ENCODE measurements at places on chromosomes 4 and X.

GRCh38 chrX:137263374-137263773 lies 229.6 kb upstream of the GPR101 start:
- DNase-seq = no peak

GRCh38 chr4:10647846-10648245 lies 36.7 kb downstream of the CLNK start:
- DNase-seq = no peak

DNA sequence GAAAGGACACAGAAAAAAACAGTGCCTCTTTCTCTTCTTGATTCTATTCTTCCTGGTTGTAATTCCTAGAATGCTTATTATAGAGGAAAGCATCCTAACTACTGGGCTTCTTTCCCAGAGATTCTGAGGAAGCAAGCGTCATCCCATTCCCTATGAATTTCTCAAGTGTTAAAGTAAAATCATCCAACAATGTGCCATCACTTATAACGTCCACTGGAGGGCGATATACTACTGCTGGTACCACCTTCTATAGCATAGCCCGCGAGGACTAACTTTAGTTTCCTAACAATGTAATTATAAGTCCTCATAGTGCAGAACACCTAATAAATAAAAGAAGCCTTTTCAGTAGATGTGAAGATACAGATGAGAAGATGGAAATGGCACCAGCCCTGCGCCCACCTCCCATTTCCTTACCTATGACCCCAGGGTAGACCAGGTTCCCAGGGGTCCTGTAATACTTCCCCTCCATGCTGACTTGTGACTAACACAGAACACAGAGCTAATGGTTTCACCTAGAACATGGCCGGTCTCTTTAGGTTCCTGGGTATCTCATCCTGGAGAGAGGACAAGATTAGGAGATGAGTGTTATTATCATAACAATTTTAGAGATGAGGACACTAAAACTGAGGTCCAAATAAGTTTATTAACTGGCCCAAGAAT lies 4.2 kb downstream of the CENPVL3 start:
- no peak for DNase-seq

GRCh38 chrX:13939741-13940597 lies 89.7 kb downstream of the GEMIN8 start:
- DNase-seq = no peak

- DNase-seq = no peak
These were observed 6.9 kb upstream of the SRPK3 start for GRCh38 chrX:153773741-153774575.

- DNase-seq = no peak
These were observed 120.5 kb downstream of the HS6ST2 start for GRCh38 chrX:132837967-132838366.

- DNase-seq = no peak
These were observed 12.3 kb upstream of the TMEM156 start for GRCh38 chr4:39044364-39044955.

- no peak for DNase-seq
These were observed 131.2 kb downstream of the FRMPD4 start for GRCh38 chrX:12269484-12269883.

GRCh38 chr4:176539091-176539784 lies 219.5 kb downstream of the SPCS3 start:
- DNase-seq = no peak

- DNase-seq = no peak
These were observed 127.4 kb downstream of the SH3RF1 start for GRCh38 chr4:169143335-169143734.

DNA sequence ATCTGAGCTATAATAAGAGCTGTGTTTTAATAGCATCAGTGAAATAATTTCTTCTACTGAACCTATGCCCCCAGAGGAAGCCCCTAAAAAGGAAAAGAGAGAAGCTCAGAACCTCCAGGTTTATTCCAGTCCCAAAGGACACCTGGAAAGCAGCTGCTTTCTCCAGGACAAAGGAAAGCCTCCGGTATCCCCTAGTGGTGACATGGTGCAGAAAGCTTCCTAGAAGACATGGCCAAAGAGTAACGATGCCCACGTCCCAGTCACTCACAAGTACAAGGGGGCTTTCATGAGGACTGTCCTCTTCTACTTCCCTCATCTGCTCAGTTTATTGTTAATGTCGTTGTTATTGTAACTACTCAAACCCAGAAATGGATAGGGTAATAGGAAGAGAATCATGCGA lies 343.9 kb downstream of the UNC5C start:
- no peak for DNase-seq

DNA sequence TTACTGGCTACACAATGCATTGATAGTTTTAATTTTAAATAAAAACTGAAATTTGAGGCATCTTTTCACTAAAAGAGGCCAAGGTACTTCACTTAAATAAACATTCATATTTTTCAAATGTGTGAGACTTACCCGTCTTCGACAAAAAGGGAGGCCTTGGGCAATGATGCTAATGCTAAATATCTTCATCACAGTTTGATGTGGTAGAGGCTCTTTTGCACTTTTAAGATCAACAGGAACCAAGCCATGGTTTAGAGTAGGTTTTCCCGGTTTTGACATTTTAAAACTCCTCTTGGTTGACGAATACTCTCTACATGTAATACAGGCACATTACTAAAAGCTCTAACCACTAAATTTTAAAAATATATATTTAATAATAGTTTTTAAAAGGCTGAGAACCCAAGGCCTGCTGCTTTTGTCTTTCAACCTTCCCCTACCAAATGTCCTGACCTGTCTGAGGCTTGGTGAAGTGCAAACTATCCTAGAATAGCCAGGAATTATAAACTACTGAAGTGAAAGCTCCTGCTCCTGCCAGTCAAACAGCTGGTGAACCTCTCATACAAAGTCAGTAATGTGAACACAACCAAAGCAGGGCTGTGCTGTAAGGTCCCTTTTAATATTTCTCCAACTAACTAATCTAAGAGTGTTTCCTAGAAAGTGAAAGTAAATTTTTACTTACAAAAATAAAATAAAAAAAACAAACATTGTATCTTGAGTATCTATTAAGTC lies 153.7 kb downstream of the FBXW7 start:
- DNase-seq = no peak

DNA sequence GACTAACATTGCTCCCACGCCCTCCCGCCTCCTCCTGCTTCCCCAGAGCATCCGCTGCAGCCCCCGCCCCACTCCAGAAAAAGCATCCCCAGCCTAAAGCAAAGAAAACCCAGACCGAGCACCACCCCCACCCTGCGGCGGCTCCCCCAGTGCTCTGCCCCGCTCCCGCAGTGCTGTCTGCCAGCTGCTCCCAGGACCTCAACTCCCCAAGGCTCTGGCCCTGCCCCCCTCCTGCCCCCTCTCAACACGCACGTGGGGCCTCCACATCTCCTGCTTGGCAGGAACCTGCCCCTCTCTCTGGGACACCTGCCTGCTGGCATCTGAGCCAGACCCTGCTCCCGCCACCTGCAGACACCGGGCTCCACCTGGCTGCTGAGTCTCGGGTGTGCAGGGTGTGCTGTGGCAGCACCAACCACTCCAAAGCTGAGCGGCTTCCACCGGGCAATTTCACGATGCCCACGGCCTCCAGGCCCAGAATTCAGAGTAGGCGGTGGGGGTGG lies 79.4 kb downstream of the FAM53A start:
- DNase-seq = no peak

DNA sequence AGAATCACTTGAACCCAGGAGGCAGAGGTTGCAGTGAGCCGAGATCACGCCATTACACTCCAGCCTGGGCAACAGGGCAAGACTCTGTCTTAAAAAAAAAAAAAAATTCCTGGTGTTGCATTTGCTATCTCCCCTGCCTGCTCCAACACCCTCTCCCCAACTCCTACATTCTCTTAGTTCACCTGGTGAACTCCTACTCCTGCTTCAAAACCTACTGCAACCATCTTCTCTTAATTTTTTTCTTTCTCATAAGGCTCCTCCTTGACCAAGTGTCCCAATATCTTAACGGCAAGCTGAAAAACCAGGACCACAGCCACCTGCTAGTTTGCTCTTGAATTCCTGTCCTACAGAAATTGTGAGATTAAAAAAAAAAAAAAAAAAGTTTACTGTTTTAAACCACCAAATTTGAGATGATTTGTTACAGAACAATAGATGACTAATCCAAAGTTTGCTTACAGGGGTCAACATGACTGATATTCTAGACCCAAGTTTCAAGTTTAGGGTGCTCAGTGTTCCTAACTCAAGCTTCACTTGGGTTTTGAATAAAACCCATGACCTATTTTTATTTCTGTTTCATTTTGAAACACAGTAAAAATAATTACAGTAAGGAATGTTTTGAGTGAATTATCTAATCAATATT lies 13.1 kb upstream of the ANXA5 start:
- no peak for DNase-seq

DNA sequence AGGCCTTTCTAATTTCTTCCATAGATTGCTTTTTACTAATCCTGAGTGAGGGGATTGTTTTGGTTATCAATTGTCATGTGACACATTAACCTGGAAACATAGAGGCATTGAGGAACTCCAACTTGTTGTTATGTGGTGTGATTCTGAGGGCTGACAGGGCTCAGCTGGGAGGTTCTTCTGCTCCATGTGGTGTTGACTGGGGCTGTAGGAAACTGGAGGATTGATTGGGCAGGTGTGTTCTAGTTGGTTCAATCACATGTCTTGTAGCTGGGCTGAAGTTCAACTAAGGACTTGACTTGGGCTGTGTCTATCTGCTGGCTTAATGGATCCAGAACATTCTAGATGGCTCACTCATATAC lies 10.8 kb upstream of the CRLF2 start:
- DNase-seq = no peak

DNA sequence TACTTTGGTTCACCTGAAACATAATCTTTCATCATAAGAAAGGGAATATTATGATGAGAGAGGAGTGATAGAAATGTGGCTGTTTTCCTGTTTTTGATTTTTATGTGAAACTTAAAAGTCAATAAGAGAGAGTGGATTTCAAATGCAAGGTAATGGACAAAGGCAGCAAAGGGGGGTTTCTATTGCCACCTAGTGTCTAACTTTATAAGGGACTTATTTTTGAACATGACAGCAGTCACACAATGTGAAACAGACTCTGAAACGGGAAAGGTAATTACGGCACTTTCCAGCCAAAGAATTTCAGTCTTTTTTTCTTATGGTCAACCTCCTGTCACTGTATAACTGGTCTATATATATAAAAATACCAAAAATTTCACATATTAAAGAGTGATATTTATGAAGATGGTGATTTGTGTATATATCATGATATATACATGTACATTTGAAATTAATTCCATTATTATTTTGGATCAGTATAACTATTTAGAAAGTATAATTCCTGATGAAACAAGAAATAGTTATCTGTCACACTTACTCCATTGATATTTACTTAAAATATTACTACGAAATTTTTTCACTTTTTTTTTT lies 127.1 kb downstream of the FBXO8 start:
- DNase-seq = peak; percentile 24

DNA sequence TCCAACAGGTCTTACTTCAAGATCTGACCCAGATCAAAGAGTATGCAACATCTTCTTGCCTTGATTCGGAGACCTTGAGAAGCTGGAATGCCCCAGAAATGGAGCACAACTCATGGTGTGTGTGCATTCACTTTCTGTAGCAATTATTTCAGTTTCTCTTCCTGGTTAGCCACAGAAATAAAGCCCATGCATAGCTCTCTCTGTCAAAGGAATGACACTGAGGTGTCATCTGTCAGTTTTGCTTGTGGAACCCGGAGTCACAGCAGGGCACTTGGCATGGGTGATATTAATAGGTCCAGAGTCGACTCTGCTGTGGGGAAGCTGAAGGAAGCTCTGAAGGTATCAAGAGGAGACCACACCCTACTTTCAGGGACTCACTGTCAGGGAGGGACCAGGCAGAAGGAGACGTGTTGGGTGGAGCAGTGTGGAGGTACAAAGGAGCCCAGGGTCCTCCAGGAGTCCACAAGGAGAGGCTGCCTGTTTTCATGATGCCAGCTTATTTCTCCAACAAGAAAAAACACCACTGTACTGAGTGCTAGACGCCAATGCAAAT lies 10.7 kb downstream of the CLNK start:
- no peak for DNase-seq

- peak; percentile 36 for DNase-seq
These were observed 692 bp downstream of the ZFX start for GRCh38 chrX:24150051-24150790.

- no peak for DNase-seq
These were observed 3.8 kb upstream of the RADX start for GRCh38 chrX:106608016-106608415.

DNA sequence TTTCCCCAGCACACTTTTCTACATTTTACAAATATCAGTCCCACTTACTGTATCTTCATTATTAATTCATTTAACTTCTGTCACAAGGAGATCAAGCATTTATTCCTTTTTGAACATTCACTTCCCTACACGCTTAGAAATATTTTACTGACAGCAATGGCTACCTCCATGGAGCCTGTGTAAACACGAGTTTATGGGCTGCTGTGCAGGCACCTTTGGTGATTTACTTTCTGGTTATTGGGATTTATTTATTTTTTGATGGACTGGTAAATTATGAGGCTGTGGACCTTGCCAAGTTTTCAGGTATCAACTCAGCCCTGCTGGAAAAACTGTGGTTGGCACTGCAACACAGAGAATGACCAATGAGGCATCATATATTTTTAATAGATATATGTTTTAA lies 45.4 kb upstream of the PAQR3 start:
- DNase-seq = no peak

DNA sequence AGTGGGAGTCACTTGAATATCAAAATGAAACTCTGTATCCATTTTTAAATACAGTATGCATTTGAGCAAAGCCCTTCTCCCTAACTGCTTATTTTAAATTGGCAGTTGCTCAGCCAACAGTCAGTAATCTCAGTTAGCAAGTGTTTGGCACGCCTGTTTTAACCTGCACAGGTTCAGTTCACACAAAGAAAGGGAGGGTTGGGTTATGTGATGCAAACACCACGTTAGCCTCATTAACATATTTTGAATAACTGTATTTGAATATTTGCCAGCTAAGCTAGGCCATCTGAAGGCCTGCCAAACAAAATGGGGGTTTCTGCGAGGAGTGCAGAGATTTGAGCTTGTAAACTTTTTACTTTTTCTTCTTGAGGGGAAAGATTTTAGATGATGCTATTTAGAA lies 19.8 kb downstream of the GAB1 start:
- no peak for DNase-seq

DNA sequence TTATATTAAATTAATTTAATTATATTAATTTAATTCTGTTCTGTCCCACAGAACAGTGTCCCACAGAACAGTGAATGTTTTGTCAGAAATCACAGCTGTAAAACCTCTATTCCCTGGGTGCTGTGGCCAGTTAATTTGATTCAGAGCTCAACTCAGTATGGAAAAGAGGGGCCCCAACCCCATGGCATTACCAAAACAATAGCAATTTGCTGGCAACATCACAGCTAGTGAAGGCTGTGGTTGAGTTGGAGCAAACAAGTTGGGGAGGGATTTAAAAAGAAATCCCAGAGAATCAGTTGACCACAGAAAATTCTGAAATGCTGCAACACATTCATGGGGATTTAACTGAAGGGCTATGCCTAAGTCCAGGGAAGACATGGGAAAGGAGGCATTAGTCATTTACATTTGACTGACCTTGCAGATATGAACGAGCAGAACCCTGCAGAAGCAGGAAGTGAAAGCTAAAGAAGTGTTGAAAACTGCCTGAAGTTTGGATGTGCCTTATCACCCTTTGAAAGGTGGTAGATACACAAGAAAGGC lies 30.1 kb downstream of the PDHA2 start:
- no peak for DNase-seq

All from brain pericyte (primary cell).